ENCODE measurements at places on chromosomes 4 and X.

DNA sequence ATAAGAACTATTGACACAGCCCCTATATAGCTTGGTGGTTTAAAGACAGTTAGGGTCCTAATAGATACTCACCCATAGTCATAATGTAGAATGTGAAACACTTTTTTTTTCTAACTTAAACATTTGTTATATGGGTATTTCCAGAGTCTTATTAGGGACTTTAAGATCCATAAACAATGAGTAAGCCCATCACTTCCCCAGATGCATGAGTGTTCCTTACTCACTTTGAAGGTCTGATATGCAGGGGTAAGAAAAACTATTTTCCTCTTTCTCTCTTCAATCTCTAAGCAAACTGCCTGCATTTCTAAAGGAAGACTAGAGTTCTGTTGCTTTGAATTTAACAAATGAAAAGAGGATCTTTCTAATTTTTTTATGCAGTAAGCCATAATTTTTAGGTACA, 443.6 kb upstream of the PITX2 start:
- no peaks in the 10 kb centered on the region for H3K27me3 ChIP-seq
- H3K36me3 ChIP-seq = no peaks in the 10 kb centered on the region
- DNase-seq = no peak

DNA sequence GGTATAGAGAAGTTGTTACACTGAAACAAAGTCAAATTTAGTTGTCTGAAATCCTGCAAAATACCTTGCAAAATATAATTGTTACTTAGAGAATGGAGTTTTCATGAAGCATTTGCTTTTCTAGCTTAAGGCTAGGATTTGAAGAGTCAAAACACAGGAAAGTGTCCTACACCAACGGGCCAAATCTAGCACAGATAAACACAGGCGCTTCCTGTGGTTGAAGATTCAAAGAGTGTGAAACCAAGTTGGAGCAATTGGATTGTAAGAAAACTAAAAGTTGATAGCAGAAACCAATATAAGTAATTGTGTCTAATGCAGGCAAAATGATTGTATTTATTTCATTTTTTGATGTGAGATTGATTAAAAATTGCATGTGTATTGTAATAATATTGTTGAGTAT, 2002.5 kb upstream of the TENM3 start:
- DNase-seq = no peak
- no peak overlapping the region for H3K4me3 ChIP-seq
- H3K27ac ChIP-seq = no peak overlapping the region
- H3K36me3 ChIP-seq = no peaks in the 10 kb centered on the region
- no peaks in the 10 kb centered on the region for H3K27me3 ChIP-seq
- H3K4me1 ChIP-seq = peaks cover 11% of the 10 kb centered on the region

GRCh38 chrX:47607091-47607490, 12.6 kb downstream of the SYN1 start:
- no peak overlapping the region for H3K4me3 ChIP-seq
- peaks cover 3% of the 10 kb centered on the region for H3K4me1 ChIP-seq
- H3K36me3 ChIP-seq = no peaks in the 10 kb centered on the region
- no peak for DNase-seq
- H3K27me3 ChIP-seq = peaks cover 5% of the 10 kb centered on the region

GRCh38 chr4:6674500-6675149, 19.1 kb upstream of the S100P start:
- H3K4me1 ChIP-seq = peaks cover 50% of the 10 kb centered on the region
- H3K27ac ChIP-seq = peak overlapping the region; percentile 97
- peak; percentile 59 for DNase-seq

GRCh38 chr4:2401610-2401983, 16.8 kb downstream of the ZFYVE28 start:
- peaks cover 14% of the 10 kb centered on the region for H3K27me3 ChIP-seq
- DNase-seq = no peak
- H3K4me1 ChIP-seq = peaks cover 2% of the 10 kb centered on the region
- no peak overlapping the region for H3K27ac ChIP-seq

DNA sequence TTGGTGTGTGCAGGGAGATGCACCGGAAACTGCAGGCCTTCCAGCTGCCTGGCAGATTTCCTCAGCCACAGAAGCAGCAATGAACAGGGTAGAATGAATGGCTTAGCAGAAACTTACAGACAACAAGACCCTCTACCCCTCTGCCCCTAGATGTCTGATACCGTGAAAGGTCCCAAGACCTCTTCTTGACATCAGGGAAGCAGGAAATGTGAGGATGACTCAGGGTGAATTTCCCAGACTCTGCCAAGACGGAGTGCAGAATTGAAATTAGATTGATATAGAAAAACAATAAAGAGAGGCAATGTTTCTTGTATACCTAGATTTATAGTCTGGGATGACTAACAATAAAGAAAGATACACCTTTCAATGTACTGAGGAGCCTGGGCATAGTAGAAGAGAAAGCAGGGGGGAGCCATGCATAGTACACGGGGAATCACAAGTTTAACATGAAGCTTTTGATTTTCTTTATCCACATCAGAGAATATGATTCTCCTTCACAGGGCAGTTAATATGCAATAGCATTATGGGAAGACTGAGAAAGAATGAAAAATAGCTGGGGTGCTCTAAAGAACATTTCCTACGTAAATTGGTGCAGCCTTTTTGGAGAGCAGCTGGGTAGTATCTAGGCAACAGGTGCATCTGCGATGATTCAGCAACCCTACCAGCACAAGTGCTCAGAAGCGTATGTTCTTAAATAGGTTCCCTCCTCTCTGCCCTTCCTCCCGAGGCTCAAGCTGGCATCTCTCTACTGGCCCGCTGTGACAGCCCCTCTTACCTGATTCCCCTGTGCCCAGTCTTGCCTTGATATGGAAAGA, 18.3 kb upstream of the CXCR3 start:
- no peaks in the 10 kb centered on the region for H3K36me3 ChIP-seq
- no peaks in the 10 kb centered on the region for H3K27me3 ChIP-seq
- no peak for DNase-seq

DNA sequence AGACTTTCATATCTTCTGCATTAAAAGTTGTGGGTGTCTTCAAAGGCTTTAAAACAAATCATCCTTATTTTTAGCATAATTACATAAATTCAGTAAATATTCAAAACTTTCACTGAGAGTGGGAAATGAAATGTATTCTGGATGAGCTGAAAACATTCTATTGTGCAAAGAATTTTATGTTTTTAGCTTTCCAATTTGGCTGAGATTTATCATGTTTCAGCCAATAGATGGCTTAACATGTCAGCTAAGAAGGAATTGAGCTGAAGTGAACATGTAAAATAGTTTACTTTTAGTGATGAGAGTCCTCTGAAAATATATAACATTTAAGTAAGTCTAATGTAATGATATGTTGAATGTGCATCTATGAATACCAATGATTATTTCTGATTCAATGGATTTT, 213.5 kb upstream of the GIMD1 start:
- H3K27ac ChIP-seq = no peak overlapping the region
- H3K4me1 ChIP-seq = no peaks in the 10 kb centered on the region

- H3K27ac ChIP-seq = no peak overlapping the region
- H3K4me1 ChIP-seq = no peaks in the 10 kb centered on the region
- no peak overlapping the region for H3K4me3 ChIP-seq
- no peaks in the 10 kb centered on the region for H3K27me3 ChIP-seq
Observed at GRCh38 chr4:174873931-174874330, 44.2 kb upstream of the ADAM29 start.

- DNase-seq = no peak
- no peaks in the 10 kb centered on the region for H3K4me1 ChIP-seq
- H3K36me3 ChIP-seq = no peaks in the 10 kb centered on the region
- H3K27me3 ChIP-seq = peaks cover 6% of the 10 kb centered on the region
Observed at GRCh38 chr4:150009533-150009932, 68.7 kb upstream of the DCLK2 start.

GRCh38 chr4:40205259-40206198, 8.7 kb downstream of the RHOH start:
- H3K27ac ChIP-seq = peak overlapping the region; percentile 97
- no peak for DNase-seq
- peaks cover 3% of the 10 kb centered on the region for H3K27me3 ChIP-seq

DNA sequence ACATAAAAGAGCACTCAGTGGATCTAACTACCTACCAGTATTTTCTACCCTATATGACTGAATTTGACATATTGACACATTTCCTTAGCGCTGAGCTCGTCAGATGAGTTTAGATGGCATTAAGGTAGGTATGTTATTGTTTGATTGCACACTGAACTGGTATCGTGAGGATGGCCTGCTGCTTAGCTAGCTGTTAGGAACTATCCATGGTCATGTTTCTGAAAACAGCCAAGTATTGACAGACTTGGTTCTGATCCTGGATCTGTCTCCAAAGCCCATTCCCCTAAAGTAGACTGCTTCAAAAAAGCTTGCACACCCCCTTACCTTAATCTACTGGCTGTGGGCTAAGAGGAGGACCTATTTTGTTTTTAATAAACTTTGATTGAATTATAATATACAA, 32.9 kb downstream of the FNIP2 start:
- DNase-seq = no peak
- H3K4me1 ChIP-seq = peaks cover 5% of the 10 kb centered on the region

- DNase-seq = no peak
- no peaks in the 10 kb centered on the region for H3K4me1 ChIP-seq
- H3K27ac ChIP-seq = no peak overlapping the region
- H3K36me3 ChIP-seq = no peaks in the 10 kb centered on the region
- no peak overlapping the region for H3K4me3 ChIP-seq
Observed at GRCh38 chr4:72274251-72274650, 242.5 kb downstream of the NPFFR2 start.

GRCh38 chr4:122732329-122733026, at the start of gene BBS12:
Gene BBS12 (plus strand): TSS chr4:122732704. CDS start chr4:122741893, 9,189 bp downstream.
- DNase-seq = peak; percentile 97
- H3K36me3 ChIP-seq = peaks cover 2% of the 10 kb centered on the region
- peak within 1 kb of the TSS; percentile 97 for H3K4me3 ChIP-seq
- H3K27me3 ChIP-seq = no peaks in the 10 kb centered on the region

DNA sequence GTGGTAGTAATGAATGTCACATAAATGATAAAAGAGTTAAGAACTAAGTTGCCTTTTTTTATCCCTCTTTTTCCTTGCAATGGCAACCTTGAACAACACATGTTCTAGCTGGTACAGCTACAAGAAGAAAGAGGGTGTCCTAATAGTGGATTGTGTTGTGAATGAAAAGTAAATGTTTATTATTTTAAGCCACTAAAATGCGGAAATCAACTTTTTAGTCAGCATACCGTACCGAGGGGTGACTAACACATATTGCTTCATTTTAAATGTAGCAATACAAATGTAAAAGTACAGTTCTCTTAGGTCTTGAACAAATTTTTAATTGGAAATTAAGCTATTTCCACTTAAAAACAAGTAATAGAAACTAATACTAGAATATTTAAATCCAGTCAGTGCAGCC, 17.7 kb upstream of the AP1AR start:
- no peaks in the 10 kb centered on the region for H3K27me3 ChIP-seq
- H3K4me3 ChIP-seq = no peak overlapping the region
- peaks cover 11% of the 10 kb centered on the region for H3K4me1 ChIP-seq
